ENCODE measurements at places on chromosomes 11 and 22.

GRCh38 chr11:64070314-64070681, 34.6 kb downstream of the FLRT1 start:
- no peak for DNase-seq

DNA sequence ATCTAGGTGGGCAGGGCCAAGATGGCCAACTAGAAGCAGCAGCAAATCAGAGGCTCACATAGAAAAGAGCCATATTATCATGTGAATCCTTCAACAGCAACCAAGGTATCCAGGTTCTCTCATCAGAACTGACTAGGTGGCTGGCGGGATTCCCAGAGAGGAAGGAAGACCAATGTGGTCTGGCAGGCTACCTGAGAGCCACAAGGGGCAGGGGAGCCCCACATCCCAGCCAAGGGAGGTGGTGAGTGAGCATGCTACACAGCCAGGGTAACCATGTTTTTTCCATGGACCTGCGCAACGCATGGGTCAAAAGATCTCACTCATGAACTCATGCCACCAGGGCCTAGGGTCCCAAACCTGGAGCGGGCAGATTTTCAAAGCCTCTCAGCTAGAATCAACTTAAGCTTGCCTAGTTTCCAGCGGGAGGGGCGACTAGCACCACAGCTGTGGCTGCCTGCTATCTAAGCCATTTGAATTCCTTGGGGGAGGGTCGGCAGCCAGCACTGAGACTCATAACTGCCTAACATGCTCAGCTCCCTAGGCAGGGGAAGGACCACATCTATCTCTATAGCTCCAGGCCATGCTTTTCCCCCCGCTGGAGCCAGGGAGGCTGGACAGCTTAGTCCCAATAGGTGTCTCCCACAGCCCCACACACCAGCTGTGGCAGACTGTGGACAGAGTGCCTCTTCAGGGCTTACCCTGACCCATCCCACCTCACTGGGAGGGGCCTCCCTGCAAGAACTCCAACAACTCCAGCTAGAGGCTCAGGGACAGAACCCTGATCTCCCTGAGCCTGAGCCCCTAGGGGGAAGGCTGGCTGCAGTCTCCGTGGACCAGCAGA, 28.7 kb upstream of the CASP12 start:
- DNase-seq: no peak

DNA sequence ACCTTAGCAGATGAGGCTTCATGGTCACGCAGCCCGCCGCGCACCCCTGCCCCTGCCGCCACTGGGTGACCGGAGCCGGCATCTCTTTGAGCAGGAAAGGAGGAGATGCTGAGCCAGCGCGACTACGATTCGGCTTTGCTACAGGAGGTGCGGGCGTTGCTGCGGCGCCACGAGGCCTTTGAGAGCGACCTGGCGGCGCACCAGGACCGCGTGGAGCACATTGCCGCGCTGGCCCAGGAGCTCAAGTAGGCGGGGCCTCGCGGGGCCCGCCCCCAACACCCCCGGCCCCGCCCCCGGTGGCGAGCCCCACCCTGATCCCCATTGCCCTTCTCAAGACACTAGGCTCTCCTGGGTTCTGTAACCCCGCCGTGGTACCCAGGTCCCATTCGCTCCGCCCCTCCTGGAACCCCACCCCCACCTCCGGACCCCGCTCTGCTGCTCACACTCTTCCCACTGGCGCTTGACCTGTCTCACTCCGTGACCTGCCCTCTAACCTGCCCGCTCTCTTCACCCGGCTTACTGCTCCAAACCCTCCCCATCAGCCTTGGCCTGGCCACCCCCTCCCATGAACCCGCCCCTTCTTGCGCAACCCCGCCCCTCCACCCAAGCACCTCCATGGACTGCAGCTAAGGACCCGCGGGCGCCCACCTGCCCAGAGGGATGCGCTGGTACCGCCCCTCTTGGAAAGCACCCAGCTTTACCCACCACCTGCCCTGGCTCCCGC, 9.1 kb downstream of the CTSF start:
- no peak for DNase-seq

DNA sequence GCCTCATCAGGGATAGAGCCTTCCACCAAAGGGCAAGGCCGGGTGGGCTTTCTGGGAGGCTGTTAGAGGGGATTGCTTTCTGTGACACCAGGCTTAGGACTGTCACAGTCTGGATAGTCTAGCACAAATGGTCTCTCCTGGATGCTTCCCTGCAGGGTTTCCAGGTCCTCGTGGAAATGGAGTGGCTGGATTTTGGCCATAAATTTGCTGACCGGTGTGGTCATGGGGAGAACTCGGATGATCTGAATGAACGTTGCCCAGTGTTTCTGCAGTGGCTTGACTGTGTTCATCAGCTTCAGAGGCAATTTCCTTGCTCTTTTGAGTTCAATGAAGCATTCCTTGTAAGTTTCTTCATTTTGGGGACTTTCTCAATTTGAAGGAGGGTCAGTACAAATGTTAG, 67.1 kb upstream of the HORMAD2 start:
- no peak for DNase-seq

DNA sequence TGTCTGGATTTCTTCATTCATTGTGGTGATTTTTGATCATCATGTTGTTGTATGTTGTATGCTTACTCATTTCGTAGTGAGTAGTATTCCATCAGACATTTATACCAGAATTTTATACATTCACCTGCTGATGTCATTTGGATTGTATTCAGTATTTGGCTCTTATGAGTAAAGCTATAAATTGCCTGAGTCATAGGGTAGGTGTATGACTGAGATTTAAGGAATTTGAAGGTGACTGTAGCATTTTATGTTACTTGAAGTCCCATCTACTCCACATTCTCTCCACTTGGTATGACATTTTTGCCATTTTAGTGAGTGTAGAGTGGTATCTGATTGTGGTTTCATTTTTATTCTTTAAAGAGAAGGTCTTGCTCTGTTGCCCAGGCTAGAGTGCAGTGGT, 548.2 kb downstream of the TBC1D22A start:
- DNase-seq: peak; percentile 64

- DNase-seq: no peak
Observed at GRCh38 chr11:22668005-22668796, 1.8 kb downstream of the GAS2 start.
